ENCODE measurements at places on chromosomes 7 and 10. TPM values are rescaled to one million over a fixed set of nuclear protein-coding genes. Genes with fewer than 3 reads are reported as not detected.

The RAB18 gene
- total RNA-seq = 37.1 TPM

The ACSM6 gene
- not detected for total RNA-seq

The LIMK1 gene
- 19.3 TPM for total RNA-seq

The IKZF1 gene
- 10.0 TPM for total RNA-seq

The EPDR1 gene
- total RNA-seq = 35.2 TPM

The TAS2R3 gene
- 2.1 TPM for total RNA-seq

The NYAP1 gene
- 1.7 TPM for total RNA-seq

The CYP2C9 gene
- total RNA-seq = not detected

The AKR1C4 gene
- not detected for total RNA-seq

The THSD7A gene
- total RNA-seq = 3.8 TPM

The ADARB2 gene
- total RNA-seq = 2.3 TPM

The GRID2IP gene
- not detected for total RNA-seq

The PDSS1 gene
- total RNA-seq = 3.0 TPM

The CAV1 gene
- 638 TPM for total RNA-seq

The GPAM gene
- 4.5 TPM for total RNA-seq

The IL6 gene
- total RNA-seq = 51.4 TPM

DNA sequence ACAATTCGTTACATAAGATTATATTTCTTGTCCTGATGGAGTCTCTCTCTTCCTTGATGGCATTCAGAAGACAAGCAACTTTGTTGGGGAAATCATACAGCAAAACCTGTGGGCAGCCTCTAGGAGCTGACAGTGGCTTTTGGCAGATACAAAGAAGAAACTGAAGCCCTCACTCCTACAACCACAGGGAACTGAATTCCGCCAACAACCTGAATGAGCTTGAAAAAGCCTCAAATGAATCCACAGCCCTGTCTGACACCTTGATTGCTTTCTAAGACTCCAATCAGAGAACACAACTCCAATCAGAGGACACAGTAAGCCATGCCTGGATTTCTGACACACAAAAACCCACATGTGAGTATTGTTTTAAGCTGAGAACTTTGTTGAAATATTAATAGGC, 576.8 kb upstream of the LRRTM3 start:
- DNase-seq = no peak

DNA sequence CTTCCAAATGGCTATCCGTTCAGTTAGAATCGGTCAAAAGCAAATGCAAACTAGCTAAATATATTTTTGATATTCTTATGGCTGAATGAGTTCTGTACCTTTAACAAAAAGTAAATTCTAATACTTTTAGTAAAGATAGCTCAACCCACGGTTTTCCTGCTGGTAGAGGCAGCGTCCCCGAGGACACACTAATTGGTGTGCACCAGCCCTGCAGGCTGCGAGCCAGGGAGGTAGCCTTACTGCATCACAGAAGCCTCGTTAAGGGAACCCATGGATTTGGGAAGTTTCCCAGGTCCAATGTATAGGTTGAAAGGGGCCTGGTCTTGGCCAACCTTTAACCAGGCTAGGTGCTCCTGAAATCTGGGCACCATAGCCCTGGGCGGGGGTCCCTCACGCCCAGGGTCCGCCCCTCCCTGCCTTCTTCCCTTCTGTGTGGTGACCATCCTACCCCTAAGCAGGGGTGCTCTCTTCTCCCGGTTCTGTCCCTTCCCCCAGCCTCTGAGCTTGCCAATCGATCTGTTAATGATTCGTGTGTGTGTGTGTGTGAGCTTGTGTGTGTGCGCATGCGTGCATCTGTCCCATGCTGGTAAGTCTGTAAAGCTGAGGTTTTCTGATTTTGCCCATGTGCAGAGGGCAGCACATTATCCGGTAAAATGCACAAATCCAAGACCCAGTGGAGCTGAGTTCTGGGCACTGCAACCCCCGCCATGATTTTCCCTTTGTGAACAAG, 191.7 kb downstream of the TCERG1L start:
- no peak for DNase-seq

- no peak for DNase-seq
Observed at GRCh38 chr7:102082693-102083368, 203.8 kb upstream of the SH2B2 start.

- DNase-seq = peak; percentile 75
Observed at GRCh38 chr7:46209611-46210388, 288.7 kb upstream of the IGFBP3 start.

DNA sequence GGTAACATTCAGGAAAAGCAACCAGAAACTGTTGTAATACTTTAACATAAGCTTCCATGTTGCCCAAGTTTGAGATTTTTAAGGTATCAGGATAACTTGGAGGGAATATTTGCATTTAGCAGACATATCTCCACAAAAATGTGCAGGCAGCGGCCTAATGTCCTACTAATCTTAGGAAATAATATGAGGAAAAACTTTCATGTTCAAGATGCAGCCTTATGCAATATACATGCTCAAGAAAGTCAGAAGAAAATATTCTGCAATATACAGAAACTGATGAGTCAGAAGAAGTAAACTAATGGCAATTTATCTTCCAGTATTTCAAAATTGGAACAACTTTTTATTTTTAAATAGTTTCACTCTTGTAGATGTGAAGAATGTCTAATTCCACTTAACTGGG, 463.2 kb upstream of the C7orf33 start:
- DNase-seq = no peak

- DNase-seq = no peak
Observed at GRCh38 chr7:116439841-116440549, 59.5 kb upstream of the CAV2 start.

- DNase-seq = no peak
Observed at GRCh38 chr7:22733761-22734160, 6.8 kb downstream of the IL6 start.

DNA sequence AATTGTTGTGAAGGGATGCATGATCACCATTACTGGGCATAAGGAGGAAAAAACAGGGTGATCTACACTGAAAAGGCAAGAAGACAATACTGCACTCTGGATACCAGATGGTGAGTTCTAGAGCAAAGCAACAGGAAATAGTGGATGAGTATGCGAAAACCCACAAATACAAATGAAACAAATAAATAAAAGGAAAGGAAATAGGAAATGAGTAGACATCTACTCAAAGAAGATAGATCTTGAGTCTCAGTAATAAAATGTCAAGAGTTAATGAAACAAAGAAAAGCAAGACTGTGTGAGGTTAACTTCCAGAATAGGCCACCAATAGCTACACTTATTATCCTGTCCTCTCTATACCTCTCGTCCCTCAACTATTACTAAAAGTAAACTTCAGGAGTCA, 11.7 kb downstream of the ORC5 start:
- no peak for DNase-seq

- no peak for DNase-seq
Observed at GRCh38 chr10:91208642-91209041, 11.8 kb upstream of the PCGF5 start.

- no peak for DNase-seq
Observed at GRCh38 chr7:158343526-158343925, 244.1 kb downstream of the PTPRN2 start.

DNA sequence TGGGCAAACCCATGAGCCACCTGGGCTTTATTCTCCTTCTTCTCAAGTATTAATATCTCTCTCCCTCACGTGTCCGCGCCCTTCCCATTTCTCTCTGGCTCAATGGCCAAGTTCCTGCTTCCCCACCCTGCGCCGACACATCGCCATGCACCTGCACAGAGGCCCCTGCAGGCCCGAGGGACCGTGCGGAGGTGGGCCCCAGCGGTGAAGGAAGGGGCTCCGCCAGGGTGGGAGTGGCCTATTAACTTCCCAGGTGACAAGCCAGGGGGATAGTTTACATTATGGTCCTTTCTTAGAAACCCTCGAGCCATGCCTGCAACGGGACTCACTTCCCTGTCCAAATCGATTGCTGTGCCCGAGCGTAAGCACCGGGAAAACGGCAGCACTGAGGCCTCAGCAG, 110.0 kb upstream of the ADARB2 start:
- peak; percentile 75 for DNase-seq

- DNase-seq = no peak
Observed at GRCh38 chr7:37061849-37062559, 337.7 kb upstream of the AOAH start.

GRCh38 chr10:16686054-16686902, 130.9 kb downstream of the RSU1 start:
- DNase-seq = no peak

DNA sequence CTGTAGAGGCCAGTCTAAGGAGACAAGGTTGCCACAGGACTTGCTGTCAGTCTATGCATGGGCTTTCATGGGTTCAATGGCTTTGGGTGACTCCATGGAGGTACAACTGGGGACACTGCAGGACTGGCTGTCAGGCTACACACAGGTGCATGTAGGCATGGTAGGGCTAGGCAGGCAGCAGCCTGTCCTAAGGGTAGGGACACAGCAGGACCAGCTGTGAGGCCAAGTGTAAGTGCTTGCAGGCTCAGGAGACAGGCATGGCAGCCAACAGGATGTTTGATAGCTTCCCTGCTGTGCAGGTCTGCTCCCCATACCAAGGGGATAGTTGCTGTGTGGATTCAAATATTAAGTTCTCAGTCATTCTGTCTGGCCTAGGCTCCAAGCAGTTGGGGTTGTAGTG, 181.0 kb upstream of the NPY start:
- DNase-seq = no peak

- DNase-seq = no peak
Observed at GRCh38 chr7:116461500-116461899, 38.0 kb upstream of the CAV2 start.

- no peak for DNase-seq
Observed at GRCh38 chr10:99143011-99143410, 92.6 kb downstream of the HPSE2 start.

DNA sequence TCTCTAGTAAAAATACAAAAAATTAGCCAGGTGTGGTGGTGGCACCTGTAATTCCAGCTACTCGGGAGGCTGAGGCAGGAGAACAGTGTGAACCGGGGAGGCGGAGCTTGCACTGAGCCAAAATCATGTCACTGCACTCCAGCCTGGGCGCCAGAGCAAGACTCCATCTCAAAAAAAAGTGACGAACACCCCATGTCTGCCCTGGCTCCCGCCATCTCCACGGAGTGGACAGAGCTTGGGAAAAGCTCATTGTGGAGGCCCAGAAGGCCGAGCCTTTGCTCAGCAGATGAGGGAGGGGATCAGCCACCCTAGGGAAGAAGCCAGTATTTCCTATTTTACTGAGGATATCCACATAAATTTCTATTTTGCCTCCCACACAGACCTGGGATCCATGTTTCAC, 136.8 kb downstream of the DIP2C start:
- no peak for DNase-seq

GRCh38 chr10:49611816-49612512, 1.9 kb downstream of the SLC18A3 start:
- no peak for DNase-seq

GRCh38 chr10:126216632-126216961, 171.7 kb downstream of the ADAM12 start:
- DNase-seq = peak; percentile 60

GRCh38 chr7:26670290-26670689, 194.1 kb downstream of the SKAP2 start:
- DNase-seq = no peak

DNA sequence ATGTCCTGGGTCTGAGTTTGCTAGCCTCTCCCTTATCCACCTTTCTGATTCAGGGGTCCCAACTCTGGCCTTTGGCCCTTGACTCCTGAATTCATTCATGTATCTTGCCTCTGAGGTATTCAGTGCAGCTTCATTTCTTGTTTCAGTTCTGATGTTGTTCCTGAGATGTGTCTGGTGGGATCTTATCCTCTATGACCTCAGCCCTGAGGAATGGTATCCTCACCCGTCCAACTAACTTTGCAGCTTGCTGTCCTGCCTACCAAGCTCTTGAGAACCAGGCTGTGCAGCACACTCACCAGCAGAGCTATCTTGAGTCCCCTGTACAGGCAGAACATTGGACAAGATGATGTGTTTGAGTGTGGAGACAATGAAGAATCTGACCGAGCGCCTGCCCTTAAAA, 13.8 kb downstream of the SUFU start:
- no peak for DNase-seq

DNA sequence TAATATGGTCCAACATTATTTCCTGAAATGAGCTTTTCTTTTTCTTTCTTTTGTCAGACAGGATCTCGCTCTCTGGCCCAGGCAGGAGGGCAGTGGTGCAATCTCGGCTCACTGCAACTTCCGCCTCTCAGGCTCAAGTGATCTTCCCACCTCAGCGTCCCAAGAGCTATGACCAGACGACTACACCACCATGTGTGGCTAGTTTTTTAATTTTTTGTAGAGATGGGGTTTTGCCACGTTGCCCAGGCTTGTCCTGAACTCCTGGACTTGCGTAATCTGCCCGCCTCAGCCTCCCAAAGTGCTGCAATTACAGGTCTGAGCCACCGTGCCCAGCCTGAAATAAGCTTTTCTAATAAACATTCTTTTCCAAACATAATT, 48.6 kb downstream of the CUL2 start:
- no peak for DNase-seq

DNA sequence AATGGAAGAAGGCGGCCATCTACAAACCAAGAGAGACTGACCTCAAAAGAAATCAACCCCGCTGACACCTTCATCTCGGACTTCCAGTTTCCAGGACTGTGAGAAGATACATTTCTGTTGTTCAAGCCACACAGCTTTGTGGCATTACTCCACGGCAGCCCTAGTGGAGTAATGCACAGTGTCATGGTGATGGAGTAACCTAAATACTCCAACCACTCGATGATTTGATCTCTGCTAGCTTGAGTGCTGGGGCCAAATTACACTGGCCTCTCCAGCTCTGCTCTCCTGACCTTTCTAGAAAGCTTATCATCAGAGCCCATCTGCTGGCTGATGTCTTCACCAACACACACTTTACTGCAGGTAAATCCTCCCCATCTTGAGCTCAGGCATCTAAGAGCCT, 52.2 kb downstream of the GALNT17 start:
- DNase-seq = no peak

DNA sequence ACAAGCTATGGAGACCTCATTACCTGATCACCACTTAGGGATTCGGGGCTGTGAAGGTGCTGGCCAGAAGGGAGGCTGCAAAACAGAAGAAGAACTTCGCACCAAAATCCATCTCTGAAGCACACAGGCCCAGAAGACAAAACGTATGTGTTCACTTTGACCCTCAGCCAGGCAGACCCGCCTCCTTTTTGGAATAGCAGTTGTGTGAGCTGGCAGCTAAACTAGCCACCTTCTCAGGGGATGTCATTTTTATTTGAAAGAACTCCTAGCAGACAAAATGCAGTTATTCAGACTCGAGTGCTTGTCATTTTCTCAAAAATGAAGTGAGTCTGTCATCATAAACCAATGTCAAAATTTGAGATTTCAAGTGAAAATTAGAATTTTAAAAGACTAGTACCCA, 71.7 kb downstream of the TNS3 start:
- no peak for DNase-seq

GRCh38 chr10:70682920-70683600, 10.8 kb downstream of the ADAMTS14 start:
- DNase-seq = no peak

DNA sequence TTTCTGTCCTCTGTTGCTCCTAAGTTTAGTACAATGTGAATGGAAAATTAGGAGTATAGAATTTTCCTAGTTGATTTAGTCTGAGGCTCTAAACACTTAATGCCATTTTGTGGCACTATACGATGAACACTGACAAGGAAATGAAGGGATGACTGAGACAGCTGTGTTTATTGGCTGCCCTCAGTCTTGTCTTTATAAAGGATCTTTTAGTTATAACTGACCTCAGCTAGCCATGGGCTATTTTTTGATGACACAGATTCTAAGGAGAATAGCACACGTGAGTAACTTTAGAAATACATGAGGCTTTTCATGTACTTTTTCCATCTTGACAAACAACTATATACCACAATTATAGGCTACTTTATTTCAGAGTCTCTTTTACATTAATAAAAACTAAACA, 113.7 kb downstream of the PRKG1 start:
- DNase-seq = no peak

GRCh38 chr10:54133203-54133602, 667.8 kb downstream of the PCDH15 start:
- no peak for DNase-seq
